ENCODE measurements at places on chromosomes 2 and 18.

- DNase-seq, result no peak
These were observed 3.6 kb upstream of the DLX2 start for GRCh38 chr2:172106108-172106961.

DNA sequence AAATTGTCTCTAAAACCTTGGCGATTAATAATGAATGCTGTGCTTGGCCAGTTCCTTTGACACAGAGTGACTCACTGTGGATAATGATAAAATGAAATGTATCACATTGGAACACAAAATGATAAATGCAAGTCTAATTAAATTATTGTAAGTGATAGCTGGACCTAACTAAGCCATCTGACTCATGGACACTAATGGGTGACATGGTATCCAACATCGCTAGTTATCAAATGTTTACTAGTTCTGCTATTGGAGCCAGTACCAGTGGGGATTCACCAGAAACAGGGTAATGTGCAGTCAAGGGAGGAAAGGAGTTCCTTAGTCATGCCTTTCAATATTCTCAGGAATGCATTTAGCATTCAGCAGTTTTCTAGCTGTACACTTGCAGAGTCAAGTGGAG is 736.3 kb upstream of the ACVR2A start:
- no peak for DNase-seq

DNA sequence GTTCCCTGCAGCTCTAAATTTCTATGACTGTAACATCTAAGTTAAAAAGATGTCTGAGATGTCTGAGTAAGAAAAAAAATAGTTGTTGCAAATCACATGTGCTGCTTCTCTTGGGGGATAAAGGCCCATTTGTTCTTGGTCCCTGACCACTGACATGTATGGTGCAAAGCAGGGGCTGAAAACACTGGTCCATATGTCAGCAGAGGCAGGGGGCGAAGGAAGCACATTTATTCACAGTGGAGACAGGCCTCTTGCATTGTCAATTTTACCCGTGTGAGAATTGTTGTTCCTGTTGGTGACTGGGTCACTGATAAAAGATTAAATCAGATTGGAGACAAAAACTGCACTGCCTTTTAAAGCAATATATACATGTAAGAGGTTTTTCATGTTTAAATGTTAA is 38.8 kb downstream of the PRKCE start:
- peak; percentile 40 for DNase-seq

DNA sequence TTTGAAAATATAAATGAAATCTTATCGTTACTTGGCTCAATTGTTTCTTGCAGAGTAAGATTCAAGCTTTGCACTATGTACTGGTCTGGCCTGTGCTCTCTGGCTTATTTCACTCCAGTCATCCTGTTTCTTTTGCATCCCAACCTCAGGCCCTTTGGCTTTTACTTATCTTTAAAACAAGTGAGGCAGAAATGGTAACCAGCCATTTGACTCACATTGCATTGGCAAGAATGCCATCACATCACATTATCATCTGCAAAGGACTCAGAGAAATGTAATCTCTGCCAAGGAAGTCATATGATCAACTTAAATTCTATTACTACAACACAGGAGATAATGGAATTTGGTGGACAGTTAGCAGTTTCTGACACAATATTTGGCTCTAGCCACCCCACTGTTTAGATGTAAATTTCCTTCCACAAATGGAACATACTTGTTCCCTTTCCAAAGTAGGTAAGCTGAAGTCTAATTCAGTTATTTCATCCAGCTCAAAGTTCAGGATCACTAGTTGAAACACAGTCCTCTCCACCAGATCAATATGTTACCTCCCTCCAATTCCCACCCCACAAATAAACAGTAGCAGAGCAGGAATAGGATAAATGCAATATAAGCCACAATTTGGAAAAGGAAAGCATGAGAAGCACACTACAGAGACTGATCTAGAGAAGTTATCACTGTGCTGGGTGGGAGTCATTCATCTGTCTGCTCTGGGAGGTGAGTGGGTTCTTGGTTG is 65.0 kb upstream of the DSC1 start:
- DNase-seq, result no peak

- DNase-seq, result no peak
These were observed 93.5 kb upstream of the KIF5C start for GRCh38 chr2:148781544-148781943.

GRCh38 chr18:51134721-51135120 is 62.8 kb downstream of the MEX3C start:
- no peak for DNase-seq

Data from NAMALWA (cell line).